Stimulated activated CD8-positive, alpha-beta memory T cell treated with anti-CD3 and anti-CD28 coated beads, Interleukin-7, amount 100 ng/mL, for 1 hour (primary cell): ENCODE measurements at places on chromosomes 12 and 14.

- no peak for DNase-seq
Measured at GRCh38 chr12:47085815-47086252, 6.1 kb upstream of the AMIGO2 start.

GRCh38 chr14:89444516-89445125, 27.6 kb upstream of the FOXN3 start:
- no peak for DNase-seq

GRCh38 chr12:105585107-105585506, 254.6 kb downstream of the C12orf75 start:
- no peak for DNase-seq

DNA sequence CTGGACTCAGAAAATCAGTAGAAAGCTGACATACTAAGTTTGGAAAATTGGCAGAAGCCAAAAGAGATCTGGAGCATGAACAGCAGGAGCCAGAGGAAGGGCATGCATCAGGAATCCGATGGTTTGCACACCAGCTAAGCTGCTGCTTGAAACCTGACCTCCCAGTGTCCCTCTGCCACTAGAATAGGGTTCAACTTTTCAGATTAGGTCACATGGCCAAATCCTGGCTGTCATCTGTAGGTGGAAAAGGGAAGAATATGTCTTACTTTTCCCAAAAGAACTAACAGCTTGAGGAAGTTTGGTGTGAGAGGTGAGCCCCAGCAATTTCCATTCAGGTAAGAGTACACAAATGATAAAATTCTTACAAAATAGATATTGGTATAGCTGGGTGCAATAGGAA, 732.6 kb downstream of the RERGL start:
- no peak for DNase-seq

GRCh38 chr14:54857830-54858269, 44.8 kb downstream of the GCH1 start:
- DNase-seq, result no peak

- DNase-seq, result no peak
Measured at GRCh38 chr12:48002773-48003218, 1.5 kb downstream of the COL2A1 start.

- DNase-seq, result no peak
Measured at GRCh38 chr14:34174973-34175372, 224.1 kb upstream of the EGLN3 start.
